GM03348 (cell line): ENCODE measurements at places on chromosomes 1 and 21.
A peak's percentile ranks its signal among the peaks of the same experiment; 100 is the strongest.

- DNase-seq = no peak
These were observed 38.1 kb downstream of the GNPAT start for GRCh38 chr1:231279081-231279480.

GRCh38 chr1:210123924-210124589 is 108.5 kb upstream of the SERTAD4 start:
- peak; percentile 53 for DNase-seq

DNA sequence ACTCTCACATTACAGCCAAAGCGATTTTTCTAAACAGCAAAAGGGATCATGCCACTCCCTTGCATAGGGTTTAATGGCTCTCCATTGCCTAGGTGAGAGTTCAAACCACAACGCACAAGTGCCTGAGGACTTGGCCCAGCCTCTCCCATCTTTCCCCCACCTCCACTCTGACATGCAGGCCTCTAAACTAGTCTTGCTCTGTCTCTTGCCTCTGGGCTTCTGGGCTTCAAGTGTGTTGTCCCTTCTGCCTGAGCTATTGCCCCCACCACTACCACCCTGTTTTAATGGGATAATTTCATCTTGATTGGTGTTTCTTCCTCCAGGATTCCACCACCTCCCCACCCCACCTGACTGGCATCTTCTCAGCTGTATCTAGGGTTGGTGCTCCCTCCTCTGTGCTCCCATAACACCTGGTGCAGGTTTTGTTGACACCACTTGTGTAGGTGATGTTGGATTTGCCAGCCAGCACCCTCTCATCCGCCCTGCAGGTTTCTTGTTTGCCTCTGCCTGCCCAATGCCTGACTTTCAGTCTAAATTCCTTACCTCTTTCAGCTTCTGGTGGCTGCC is 2.7 kb upstream of the ZBTB21 start:
- DNase-seq = no peak

GRCh38 chr1:188762166-188762743 is 1715.4 kb downstream of the BRINP3 start:
- no peak for DNase-seq

- no peak for DNase-seq
These were observed 22.5 kb downstream of the CEP350 start for GRCh38 chr1:179976970-179977651.

DNA sequence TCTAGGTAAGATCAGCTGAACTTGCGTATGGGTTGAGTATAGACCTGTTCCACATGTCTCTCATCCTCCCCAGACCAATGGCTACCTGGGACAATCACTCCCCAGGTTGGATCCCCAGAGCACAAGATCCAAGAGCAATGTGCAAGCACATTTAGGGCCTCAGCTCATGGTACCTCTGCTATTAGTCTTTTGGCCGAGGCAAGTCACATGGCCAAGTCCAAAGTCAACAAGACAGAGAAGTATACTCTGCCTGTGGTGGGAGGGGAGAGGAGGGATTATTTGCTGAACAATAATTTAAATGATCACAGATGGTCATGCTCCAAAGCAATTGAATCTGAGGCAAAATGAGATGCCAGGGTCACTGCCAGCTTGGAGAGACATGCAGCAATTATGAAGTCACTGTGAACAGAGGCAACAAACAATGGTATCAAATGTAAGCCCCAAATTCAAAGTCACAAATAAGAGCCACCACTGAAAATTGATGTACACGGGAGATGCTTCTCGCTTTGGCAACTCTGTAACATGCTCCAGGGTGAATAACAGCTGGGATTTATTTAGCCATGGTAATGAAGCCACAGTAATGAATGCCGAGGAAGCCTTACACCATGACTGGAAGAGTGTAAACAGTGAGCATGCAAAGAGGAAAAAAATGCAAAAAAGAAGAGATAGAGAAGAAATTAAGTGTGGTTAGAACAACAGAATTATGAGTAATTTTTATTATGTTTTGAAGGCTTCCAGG is 149.1 kb downstream of the ZNF281 start:
- DNase-seq = peak; percentile 73

- DNase-seq = no peak
These were observed 5.9 kb downstream of the ZNF644 start for GRCh38 chr1:91015794-91016550.

GRCh38 chr1:223363057-223363855 is 720 bp downstream of the SUSD4 start:
- DNase-seq = peak; percentile 38

DNA sequence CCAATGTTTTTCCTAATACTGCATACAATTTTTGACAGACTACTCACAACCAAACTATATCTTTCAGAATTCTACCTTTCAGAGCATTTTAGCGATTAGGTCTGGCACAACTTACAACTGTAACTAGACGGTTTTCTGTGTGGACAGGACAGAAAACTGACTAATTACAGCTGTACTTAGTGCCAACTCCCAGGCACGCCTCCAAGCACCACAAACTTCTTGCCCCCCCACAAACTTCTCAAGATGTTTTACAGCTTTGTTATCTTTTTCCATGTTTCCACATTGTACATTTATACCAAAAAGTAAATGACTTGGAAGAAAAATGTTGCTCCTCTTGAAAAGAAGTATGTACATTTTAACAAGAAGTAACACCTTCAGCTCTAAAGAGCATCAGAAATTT is 13.8 kb downstream of the LYST start:
- DNase-seq = no peak

GRCh38 chr1:172041102-172041501 is 199.8 kb downstream of the DNM3 start:
- no peak for DNase-seq

GRCh38 chr1:181680871-181681270 is 197.6 kb downstream of the CACNA1E start:
- DNase-seq = no peak

DNA sequence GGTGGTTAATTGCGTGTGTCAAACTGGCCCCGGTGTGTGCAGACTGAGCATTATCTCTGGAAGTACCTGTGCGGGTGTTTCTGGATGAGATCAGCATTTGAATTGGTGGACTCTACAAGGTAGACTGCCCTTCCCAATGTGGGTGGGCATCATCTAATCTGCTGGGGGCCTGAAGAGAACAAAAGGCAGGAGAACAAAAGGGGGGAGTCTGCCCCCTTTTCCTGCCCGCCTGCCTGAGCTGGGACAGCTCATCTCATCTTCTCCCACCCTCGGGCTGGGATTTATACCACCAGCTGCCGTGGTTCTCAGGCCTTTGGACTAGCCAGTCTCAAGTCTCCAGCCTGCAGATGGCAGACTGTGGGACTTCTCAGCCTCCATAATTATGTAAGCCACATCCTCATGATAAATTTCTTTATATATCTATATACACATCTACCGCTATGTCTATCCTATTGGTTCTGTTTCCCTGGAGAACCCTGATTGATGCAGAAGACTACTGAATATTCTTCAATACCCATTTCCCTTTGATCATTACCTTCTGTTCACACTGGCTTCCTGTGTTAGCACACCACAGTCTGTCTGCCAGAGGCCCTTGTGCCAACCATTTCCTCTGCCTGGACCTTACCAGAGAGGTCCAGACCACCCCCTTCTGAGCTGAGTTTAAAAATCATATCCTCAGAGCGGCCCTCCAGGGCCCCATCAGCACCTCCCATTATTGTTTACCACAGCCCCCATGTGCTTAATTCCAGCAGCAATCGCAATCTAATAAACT is 25.2 kb downstream of the RCAN1 start:
- DNase-seq = no peak

GRCh38 chr1:18373882-18374493 is 106.7 kb upstream of the KLHDC7A start:
- no peak for DNase-seq

- DNase-seq = no peak
These were observed 13.0 kb upstream of the ALDH4A1 start for GRCh38 chr1:18915341-18915740.

DNA sequence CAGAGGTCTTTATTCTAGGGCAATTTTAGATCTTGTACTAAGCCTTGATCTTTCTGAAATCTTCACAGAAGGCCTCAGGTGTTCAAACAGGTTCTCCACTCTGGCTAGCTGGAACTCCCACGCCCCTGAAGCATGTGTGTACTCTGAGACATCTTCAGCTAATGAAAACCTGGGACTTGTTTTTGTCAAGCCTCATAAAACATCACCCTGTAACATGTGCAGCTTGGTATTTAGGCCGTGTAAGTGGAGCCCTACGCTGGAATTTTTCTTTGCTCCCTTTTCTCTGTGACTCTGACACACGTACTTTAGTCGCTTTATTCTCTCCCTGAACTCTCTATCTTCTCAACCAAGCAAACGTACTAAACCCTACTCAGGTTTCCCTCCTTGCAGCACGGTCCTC is 701.9 kb upstream of the ZP4 start:
- DNase-seq = no peak

- DNase-seq = no peak
These were observed 157.2 kb downstream of the KAZN start for GRCh38 chr1:14755518-14756252.

GRCh38 chr1:243490748-243491686 is 235.2 kb downstream of the SDCCAG8 start:
- DNase-seq = peak; percentile 86
